ENCODE measurements at places on chromosomes 2 and 18.
A peak's percentile ranks its signal among the peaks of the same experiment; 100 is the strongest.

- DNase-seq = no peak
These were observed 214.7 kb downstream of the CLIP4 start for GRCh38 chr2:29329899-29330298.

DNA sequence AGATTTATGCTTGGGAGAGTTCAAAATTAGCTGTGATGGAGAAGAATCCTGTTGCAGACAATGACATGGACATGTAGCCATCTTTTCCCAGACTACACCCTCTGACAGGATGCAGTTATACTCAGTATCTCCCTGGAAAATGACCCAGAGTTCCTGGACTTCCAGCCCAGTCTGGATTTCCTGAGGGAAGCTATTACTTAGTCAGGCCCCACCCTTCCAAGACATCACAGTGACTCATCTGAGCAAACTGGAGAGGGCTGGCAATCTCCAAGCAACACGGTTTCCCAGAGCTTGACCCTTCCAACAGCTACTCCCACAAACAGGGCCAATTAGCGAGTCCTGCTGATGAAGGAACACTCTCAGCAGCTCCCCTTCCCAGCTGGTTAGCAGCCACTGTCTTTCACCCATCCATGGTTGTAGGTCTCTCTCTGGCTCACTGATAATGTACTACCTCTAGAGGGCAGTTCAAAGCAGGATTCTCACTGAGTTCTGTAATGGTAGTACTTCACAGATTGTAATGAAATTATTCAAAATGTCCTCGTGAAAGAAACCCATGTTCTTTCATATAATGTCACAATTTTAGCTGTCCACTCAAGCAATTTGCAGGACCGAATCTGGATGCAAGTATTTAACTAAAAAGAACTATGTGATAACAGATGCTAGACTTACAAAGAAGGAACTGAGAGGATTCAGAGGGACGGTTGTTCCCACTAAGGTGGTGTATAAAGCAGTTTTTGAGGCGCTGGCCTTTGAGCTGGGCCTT lies 110.2 kb downstream of the MDH1 start:
- peak; percentile 76 for DNase-seq

DNA sequence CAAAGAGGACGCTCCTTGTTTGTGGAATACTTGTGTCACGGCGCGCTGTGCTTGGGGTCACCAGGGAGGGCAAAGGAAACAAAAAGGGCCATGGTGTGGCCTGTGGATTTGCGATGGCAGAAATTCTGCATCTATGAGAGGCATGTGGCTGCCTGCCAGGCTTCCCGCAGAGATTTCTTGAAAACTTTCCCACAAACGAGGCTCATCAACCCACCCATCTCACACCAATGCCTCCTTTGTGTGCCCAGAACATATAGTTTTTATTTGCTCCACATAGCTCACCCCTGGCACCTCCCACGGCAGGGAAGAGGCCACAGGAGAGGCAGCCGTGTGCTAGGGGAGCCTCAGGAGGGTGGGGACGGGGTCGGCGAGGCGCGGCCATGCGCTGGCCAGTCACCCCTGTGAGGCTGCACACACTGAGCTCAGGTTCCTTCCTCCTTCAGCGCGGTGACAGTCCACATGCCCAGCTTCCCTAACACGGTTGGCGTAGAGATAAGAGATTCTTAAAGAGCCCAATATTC lies 100.3 kb downstream of the MBP start:
- no peak for DNase-seq

DNA sequence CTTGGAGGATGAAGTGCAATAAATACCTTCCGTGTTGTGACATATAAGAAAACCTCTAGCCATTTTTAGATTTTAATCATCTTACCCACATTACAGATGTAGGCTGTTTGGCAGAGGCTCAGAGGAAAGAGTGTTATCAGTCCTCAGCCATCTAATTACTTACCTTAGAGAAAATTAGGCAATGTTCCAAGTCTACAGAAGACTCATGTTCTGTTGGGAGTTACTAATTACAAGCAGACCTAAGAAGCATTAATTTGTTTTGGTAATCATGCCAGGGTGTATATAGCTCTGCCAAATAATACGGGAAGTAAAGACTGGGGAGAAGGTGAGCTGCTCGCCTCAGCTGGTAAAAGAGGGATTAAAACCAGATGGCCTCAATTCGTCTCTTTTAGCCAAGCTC lies 125.8 kb upstream of the PGAP1 start:
- DNase-seq = no peak

- DNase-seq = no peak
These were observed 14.3 kb upstream of the EN1 start for GRCh38 chr2:118861731-118862130.

GRCh38 chr2:78993518-78994148 lies 31.9 kb upstream of the REG3G start:
- no peak for DNase-seq

DNA sequence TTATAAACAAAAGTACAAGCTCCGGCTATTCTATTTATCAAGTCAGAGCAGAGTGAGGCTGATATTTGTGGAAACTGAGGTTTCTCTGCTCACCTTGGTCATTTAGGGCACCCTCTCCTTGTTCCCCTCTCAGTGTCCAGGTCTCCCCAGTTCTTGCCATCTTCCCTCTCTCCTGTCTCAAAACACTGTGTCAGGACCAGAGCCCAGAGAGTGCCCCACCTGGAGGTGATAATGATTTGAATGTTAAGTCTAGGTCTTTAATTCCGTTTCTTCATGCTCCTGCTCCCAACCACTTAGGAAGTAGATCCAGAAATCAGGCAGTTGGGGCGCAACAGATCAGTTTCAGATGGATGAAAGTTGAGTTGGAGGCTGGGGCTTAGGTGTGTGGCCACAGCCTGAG lies 9.2 kb upstream of the ADCY3 start:
- DNase-seq = no peak

GRCh38 chr18:12645751-12646203 lies 12.1 kb downstream of the SPIRE1 start:
- no peak for DNase-seq

DNA sequence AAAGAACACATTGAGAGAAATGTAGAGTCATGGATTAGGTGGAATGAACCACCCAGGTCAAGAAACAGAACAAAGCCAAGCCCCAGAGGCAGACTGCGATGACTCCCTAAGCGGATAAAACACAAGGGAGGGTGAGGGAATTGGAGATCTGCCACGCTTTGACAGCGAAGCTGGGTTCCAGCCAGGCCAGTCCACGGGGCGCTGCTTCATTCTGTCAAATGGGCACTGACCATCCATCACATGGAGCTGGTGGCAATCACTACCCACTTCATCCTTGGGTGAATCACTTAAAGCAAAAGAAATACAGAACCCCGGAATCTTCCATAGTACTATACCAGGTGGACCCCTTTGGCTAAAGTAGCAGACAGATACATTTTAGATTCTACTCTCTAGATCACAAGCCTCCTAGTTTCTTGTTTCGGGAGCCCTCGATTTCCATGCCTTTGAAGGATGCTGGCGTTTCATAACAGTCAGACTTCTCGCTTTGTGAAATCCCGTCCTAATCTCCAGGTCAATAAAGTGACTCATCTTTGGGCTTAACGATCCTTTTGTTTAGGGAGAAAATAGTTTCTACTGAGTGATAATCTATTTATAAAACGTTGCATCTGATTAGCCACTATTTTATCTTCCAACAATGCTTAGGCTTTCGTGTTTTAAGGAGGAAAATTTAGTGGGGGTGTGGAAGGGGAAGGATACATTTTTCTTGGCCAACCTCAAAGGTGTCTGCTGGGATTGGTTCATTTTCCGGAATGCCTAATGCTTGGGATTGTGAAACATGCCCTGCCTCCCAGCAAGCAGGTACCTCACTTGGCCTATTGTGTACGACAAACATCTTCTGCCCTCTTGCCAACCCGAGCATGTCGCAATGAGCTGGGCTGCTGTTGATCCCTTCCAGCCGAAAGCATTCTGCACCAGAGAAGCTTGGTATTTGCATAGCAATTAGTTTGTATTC lies 44.1 kb upstream of the HDAC4 start:
- no peak for DNase-seq

GRCh38 chr18:63207143-63207790 lies 112.3 kb downstream of the BCL2 start:
- no peak for DNase-seq

DNA sequence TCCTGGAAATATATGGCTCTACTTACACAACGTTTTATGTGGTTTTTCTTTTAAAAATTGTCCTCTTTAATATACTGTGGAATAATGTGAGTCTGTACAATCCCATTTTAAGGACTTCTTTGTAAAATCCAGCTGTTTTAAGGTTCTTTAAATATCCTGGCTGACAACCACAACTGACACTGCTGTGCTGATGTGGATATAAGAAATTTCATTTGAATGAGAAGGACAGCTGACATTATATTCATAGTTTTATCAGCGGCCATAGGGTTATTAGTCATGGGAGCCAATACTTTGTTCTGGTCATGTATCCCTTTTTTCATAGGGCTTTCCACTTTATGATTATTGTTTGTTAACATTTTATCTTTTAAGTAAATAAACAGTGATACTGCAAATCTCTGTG lies 169.5 kb downstream of the CAMKMT start:
- DNase-seq = no peak

GRCh38 chr2:110853516-110853915 lies 121.1 kb downstream of the ACOXL start:
- peak; percentile 27 for DNase-seq

DNA sequence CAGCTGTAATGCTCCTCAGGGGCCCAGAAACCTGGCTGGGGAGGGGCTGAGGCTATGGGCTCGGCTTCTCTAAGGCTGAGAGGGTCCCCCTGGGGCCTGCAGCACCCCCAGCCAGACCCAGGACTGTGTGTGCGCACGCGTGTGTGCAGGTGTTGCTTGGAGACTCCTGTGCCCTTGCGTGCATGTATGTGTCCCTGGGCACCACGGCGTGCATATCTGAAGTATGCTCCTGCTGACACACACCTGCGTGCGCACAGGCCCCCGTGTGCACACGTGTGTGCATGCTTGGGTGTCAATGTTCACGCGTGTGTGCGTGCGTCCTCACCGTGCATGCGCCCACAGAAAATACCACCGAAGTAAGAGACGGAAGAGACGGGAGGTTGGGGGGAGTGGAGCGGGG lies 14.9 kb upstream of the ECEL1 start:
- DNase-seq = no peak

GRCh38 chr2:26519396-26520147 lies 41.6 kb upstream of the OTOF start:
- DNase-seq = no peak

GRCh38 chr2:68222287-68222686 lies 30.0 kb downstream of the PPP3R1 start:
- no peak for DNase-seq

DNA sequence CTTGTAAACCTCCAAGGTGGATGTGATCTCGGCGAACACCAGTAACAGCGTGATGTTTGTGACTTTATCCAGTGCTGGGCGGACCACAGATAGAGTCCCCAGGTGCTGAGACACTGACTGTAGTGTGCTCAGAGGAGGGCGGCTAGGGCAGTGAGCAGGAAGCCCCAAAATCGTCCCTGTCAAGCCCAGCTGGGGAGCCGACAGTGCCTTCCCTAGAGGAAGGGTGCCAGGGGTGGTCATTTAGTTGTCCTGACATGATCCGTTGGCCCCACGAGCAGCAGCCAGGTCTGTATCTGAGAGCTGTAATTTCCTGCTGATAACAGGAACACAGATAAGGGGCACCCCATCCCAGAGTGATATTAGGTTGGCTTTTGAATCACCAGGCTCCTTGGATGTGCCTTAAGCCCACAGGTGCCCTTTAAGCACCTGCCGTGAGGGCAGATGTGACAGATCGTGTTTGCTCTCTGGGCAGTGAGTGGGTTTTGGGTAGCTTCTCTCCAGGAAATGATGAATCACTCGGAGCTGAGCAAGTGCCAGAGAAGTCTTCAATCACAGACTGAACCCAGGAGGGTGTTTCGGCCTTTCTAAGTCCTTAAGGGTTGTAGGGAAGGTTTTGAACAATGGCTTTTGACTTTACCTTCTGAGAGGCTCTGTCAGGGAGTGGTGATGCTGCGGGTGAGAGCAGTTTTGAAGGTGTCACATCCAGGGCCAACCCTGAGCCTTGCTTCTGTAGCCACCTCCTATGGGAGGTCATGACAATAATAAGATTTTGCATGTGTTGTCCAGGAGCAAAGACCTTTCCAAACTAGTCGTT lies 7.7 kb downstream of the LPIN1 start:
- DNase-seq = no peak

DNA sequence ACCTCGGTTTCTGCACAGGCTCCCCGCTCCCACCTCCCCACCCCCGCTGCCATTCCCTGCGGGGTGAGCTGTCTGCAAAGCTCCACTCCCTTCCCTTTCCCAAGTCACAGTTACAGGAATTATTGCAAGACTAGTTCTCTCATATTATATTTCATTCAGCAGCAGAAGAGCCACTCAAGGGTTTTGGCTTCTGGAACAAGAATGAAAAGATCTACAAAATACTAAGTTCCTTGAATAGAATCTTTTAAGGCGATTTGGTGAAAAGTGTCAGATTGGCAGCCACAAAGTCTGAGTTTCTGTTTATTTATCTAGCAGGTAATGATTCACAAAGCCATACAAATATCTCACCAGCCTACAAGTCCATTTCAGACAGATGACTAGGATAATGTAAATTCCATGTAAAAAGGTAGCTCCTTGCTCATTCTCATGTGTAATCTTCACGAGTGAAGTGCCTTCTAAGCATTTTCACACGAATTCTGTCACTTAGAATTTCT lies 221.9 kb upstream of the RBBP8 start:
- no peak for DNase-seq

DNA sequence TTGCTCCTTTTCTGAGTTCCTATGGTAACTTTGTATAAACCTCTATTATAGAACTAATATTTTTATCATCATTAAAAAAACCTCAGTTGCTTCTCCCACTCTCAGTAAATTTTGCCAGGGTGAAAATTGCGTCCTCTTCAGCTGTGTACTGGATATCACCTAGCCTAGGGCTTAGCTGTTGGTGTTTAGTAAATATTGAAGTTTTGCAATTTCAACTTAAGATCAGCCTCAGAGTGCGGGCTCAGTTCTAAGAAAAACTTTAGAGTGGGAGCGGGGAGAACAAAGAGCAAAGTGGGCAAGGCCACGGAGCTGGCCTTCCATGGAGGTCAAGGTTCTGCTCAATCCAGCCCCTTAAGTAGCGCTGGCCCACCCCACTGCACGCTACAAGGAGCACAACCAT lies 488.3 kb upstream of the SPRED2 start:
- no peak for DNase-seq

GRCh38 chr2:119786295-119786694 lies 26.6 kb downstream of the PTPN4 start:
- no peak for DNase-seq

DNA sequence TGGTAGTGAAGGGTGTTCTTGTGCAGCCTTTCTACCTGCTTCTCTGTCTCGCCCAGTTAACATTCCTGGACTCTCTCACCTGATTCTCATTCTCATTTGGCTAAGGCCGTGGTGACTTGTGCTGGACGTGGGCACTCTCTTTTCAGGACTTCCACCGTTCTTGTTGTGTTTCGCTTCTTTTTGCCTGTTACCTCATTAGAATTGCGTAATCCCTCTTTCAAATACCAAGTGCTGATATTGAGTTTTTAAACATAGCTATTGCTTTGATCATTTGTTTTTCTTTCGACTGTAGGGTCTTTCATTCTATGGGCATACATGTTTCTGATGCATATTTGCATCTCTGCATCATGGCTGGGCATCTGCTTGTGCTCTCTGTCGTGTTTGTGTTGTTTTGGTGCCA lies 287.0 kb downstream of the ALPK2 start:
- DNase-seq = no peak
